ENCODE measurements at places on chromosomes 1 and 21.
A peak's percentile ranks its signal among the peaks of the same experiment; 100 is the strongest.

GRCh38 chr1:24928689-24929397 is 1.2 kb downstream of the RUNX3 start:
- H3K27me3 ChIP-seq, result peaks cover 37% of the 10 kb centered on the region
- H3K27ac ChIP-seq, result peak overlapping the region; percentile 69
- H3K36me3 ChIP-seq, result no peaks in the 10 kb centered on the region
- H3K4me1 ChIP-seq, result peaks cover 71% of the 10 kb centered on the region

- no peak overlapping the region for H3K27ac ChIP-seq
- H3K36me3 ChIP-seq, result no peaks in the 10 kb centered on the region
- H3K27me3 ChIP-seq, result peaks cover 78% of the 10 kb centered on the region
- H3K4me1 ChIP-seq, result no peaks in the 10 kb centered on the region
- DNase-seq, result no peak
- H3K4me3 ChIP-seq, result no peak overlapping the region
Measured at GRCh38 chr1:38038861-38039260, 7.7 kb downstream of the POU3F1 start.

DNA sequence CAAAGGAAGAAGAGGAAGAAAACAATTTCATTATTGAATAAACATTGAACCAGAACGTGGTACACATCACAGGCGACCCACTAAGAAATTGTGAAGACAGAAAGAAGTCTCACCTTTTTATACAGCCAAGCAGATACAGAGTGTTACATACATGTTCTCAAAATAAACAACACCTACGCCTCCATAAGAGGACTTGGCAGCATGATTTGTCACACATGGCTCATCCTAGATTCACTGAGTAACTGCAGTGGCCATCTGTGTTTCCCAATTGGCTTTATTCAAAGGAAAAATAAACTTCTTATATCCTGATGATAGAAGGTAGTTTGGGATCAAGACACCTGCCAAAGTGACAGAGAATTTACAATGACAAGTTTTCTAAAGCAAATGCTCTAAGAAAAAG is 7.6 kb upstream of the KRTAP19-8 start:
- no peak overlapping the region for H3K4me3 ChIP-seq
- no peak for DNase-seq
- H3K4me1 ChIP-seq, result no peaks in the 10 kb centered on the region
- no peaks in the 10 kb centered on the region for H3K36me3 ChIP-seq
- no peak overlapping the region for H3K27ac ChIP-seq

DNA sequence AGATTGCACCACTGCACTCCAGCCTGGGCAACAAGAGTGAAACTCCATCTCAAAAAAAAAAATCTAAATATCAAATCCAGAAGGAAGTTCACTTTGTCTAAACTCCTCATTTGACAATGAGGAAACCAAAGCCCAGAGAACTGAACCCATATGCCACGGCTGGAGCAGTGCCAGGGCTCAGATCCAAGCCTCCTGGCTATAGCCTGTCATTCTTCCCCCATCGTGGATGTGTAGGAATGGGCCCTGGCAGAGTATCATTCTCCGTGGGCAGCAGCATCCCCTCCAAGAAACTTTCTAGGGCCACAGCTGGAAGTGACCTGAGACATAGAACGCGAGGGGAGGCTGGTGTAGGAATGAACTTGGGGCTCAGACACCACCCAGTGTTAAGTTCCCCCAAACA is 47.2 kb downstream of the CAPN9 start:
- no peak for DNase-seq
- no peaks in the 10 kb centered on the region for H3K36me3 ChIP-seq
- no peaks in the 10 kb centered on the region for H3K4me1 ChIP-seq
- H3K27me3 ChIP-seq, result no peaks in the 10 kb centered on the region
- no peak overlapping the region for H3K27ac ChIP-seq

- H3K4me3 ChIP-seq, result no peak overlapping the region
- DNase-seq, result peak; percentile 75
- H3K4me1 ChIP-seq, result peaks cover 23% of the 10 kb centered on the region
- peak overlapping the region; percentile 31 for H3K27ac ChIP-seq
- H3K36me3 ChIP-seq, result no peaks in the 10 kb centered on the region
Measured at GRCh38 chr1:206655471-206655882, 20.1 kb downstream of the DYRK3 start.

DNA sequence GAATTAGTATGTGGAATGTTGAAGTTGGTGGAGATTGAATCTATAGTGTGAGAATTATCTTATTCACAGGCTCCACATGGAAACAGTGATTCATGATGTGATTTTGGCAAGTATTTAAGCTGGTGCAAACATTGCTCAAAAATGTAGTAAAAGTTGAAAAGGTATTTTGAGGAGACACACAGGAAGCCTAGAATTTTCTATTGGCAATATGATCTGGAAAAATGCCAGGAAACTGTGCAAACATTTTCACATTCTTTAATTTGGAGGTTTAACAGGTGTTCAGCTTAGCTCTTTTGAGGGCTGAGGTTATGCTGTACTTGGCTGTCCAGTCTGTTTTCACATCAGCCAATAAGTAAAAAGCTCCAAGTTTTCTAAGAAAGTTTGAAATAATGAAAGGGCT is 327.3 kb downstream of the RWDD3 start:
- no peaks in the 10 kb centered on the region for H3K36me3 ChIP-seq
- no peak overlapping the region for H3K27ac ChIP-seq
- H3K4me3 ChIP-seq, result no peak overlapping the region
- no peaks in the 10 kb centered on the region for H3K27me3 ChIP-seq
- no peaks in the 10 kb centered on the region for H3K4me1 ChIP-seq
- no peak for DNase-seq

DNA sequence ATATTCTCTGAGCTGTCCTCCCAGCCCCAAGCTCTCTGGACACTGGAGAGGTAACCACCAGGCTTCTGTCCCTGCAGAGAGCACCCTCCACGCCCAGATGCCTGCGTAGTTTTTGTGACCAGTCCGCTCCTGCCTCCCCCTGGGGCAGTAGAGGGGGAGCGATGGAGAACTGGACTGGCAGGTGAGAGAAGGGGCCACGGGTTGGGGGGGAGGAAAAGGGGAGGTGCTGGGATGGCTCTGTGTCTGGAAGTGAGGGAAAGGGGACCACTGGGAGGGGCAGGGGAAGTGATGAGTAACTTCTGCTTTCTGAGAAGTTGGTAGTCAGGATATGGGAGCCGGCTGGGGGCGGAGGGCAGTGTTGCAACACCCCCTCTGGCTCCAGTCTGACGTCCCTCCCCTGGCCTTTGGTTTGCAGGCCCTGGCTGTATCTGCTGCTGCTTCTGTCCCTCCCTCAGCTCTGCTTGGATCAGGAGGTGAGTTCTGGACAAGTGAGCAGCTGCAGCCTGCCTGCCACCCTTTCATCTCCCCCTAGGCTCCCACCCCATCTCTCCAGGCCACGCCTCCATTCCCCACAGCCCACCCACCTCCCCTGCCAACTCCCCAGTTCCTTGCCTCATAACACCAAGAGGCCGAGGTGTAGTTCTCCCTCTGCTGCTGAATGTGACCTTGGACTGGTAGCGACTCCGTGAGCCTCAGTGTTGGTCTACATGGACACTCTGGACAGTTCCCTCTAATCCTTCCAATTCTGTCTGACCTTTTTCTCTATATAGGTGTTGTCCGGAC is 3.1 kb downstream of the ADAMTSL4 start:
- H3K36me3 ChIP-seq, result peaks cover 38% of the 10 kb centered on the region
- peaks cover 74% of the 10 kb centered on the region for H3K4me1 ChIP-seq
- DNase-seq, result peak; percentile 65
- peak overlapping the region; percentile 93 for H3K27ac ChIP-seq
- H3K4me3 ChIP-seq, result no peak overlapping the region

- H3K36me3 ChIP-seq, result no peaks in the 10 kb centered on the region
- no peak overlapping the region for H3K27ac ChIP-seq
- no peak for DNase-seq
- no peak overlapping the region for H3K4me3 ChIP-seq
Measured at GRCh38 chr21:22076471-22076870, 1078.3 kb downstream of the NCAM2 start.

- DNase-seq, result no peak
- H3K36me3 ChIP-seq, result no peaks in the 10 kb centered on the region
- H3K4me1 ChIP-seq, result peaks cover 32% of the 10 kb centered on the region
- H3K27me3 ChIP-seq, result no peaks in the 10 kb centered on the region
- no peak overlapping the region for H3K27ac ChIP-seq
Measured at GRCh38 chr1:204366759-204367158, 7.0 kb upstream of the PLEKHA6 start.

GRCh38 chr1:221806984-221807383 is 65.1 kb upstream of the DUSP10 start:
- no peak overlapping the region for H3K27ac ChIP-seq
- H3K36me3 ChIP-seq, result no peaks in the 10 kb centered on the region
- no peak for DNase-seq
- no peaks in the 10 kb centered on the region for H3K4me1 ChIP-seq
- H3K4me3 ChIP-seq, result no peak overlapping the region
- H3K27me3 ChIP-seq, result no peaks in the 10 kb centered on the region

- H3K4me1 ChIP-seq, result no peaks in the 10 kb centered on the region
- no peak overlapping the region for H3K4me3 ChIP-seq
Measured at GRCh38 chr1:21716169-21716568, 47.0 kb upstream of the RAP1GAP start.

GRCh38 chr1:226542623-226543103 is 5.9 kb upstream of the STUM start:
- no peaks in the 10 kb centered on the region for H3K36me3 ChIP-seq
- no peak overlapping the region for H3K4me3 ChIP-seq
- no peaks in the 10 kb centered on the region for H3K27me3 ChIP-seq
- no peak overlapping the region for H3K27ac ChIP-seq

DNA sequence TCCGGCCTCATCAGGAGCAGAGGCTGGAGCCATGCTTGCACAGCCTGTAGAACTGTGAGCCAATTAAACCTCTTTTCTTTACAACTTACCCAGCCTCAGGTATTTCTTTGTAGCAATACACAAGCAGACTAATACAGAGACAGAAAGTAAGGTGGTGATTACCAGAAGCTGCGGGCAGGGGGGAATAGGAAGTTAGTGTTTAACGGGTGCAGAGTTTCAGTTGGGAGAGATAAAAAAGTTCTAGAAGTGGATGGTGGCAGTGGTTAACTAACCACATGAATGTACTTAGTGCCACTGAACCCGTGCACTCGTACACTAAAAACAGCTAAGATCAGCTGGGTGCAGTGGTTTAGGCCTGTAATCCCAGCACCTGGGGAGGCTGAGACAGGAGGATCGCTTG is 80.4 kb upstream of the TARDBP start:
- H3K27ac ChIP-seq, result no peak overlapping the region
- DNase-seq, result no peak
- no peak overlapping the region for H3K4me3 ChIP-seq
- no peaks in the 10 kb centered on the region for H3K4me1 ChIP-seq
- no peaks in the 10 kb centered on the region for H3K27me3 ChIP-seq

DNA sequence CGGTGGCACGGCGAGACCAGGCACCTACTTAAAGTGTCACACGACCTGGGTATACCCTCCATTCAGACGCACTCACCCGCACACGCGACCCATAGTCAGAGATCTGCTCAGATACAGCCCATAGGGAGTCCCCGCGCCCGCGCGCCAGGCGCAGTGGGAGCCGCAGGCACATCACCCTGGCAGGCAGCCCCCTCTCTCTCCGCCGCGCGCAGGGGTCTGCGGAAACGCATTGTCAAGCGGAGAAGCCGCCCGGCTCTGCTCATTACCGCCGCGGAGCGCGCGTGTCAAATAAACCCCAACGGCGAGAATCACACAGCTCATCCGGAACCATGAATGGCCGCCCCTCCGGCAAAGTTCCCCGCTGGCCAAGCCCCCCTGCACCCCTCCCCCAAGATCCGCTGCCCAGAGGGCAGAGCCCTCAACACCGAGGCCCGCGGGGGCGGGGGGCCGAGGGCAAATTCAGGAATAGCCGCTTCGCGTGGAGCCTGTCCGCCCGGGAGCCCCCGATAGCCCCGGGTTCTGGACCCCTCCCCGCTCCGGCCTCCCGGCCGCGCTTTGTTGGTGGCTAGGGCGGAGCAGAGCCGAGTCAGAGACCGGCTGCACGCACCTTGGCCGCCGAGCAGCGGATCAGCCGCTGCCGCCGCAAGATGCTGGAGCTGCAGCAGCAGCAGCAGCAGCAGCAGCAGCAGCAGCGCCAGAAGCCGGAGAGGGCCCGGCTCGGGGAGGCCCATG is 522 bp downstream of the LRP8 start:
- no peaks in the 10 kb centered on the region for H3K36me3 ChIP-seq
- H3K27ac ChIP-seq, result peak overlapping the region; percentile 16
- H3K4me3 ChIP-seq, result peak overlapping the region; percentile 87
- DNase-seq, result no peak
- H3K4me1 ChIP-seq, result peaks cover 43% of the 10 kb centered on the region

- no peaks in the 10 kb centered on the region for H3K36me3 ChIP-seq
- H3K4me1 ChIP-seq, result no peaks in the 10 kb centered on the region
- H3K27ac ChIP-seq, result no peak overlapping the region
- no peak overlapping the region for H3K4me3 ChIP-seq
- no peak for DNase-seq
- H3K27me3 ChIP-seq, result no peaks in the 10 kb centered on the region
Measured at GRCh38 chr1:100703716-100704115, 15.8 kb upstream of the VCAM1 start.

- H3K27ac ChIP-seq, result no peak overlapping the region
- H3K36me3 ChIP-seq, result no peaks in the 10 kb centered on the region
- H3K4me3 ChIP-seq, result no peak overlapping the region
Measured at GRCh38 chr1:199226163-199226562, 587.3 kb downstream of the PTPRC start.

DNA sequence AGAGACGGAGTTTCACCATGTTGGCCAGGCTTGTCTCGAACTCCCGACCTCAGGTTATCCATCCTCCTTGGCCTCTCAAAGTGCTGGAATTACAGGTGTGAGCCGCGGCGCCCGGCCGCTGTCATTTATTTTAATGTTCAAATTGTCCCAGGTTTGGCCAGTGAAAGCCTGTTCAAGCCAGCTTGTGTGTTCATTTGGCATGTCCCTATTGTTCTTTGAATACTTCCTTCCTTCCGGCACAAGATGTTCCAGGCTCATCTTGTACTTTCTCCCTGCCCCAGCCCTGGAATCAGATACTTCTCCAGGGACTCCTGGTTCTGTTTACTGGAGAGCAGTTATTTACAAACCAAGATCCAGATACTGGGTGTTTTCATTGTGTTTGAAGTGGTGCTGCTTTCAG is 37.0 kb downstream of the ZBTB8B start:
- H3K4me1 ChIP-seq, result no peaks in the 10 kb centered on the region
- peak overlapping the region; percentile 96 for H3K27ac ChIP-seq
- no peak for DNase-seq
- H3K27me3 ChIP-seq, result no peaks in the 10 kb centered on the region

GRCh38 chr21:24899138-24899537 is 708.1 kb downstream of the MRPL39 start:
- no peaks in the 10 kb centered on the region for H3K27me3 ChIP-seq
- DNase-seq, result no peak
- H3K27ac ChIP-seq, result no peak overlapping the region
- no peaks in the 10 kb centered on the region for H3K36me3 ChIP-seq
- no peaks in the 10 kb centered on the region for H3K4me1 ChIP-seq
- H3K4me3 ChIP-seq, result no peak overlapping the region

- peaks cover 84% of the 10 kb centered on the region for H3K36me3 ChIP-seq
- H3K4me3 ChIP-seq, result no peak overlapping the region
- DNase-seq, result no peak
- H3K4me1 ChIP-seq, result no peaks in the 10 kb centered on the region
- H3K27me3 ChIP-seq, result no peaks in the 10 kb centered on the region
Measured at GRCh38 chr1:21707086-21707840, 38.1 kb upstream of the RAP1GAP start.
